ENCODE measurements at places on chromosomes 5 and 9.

DNA sequence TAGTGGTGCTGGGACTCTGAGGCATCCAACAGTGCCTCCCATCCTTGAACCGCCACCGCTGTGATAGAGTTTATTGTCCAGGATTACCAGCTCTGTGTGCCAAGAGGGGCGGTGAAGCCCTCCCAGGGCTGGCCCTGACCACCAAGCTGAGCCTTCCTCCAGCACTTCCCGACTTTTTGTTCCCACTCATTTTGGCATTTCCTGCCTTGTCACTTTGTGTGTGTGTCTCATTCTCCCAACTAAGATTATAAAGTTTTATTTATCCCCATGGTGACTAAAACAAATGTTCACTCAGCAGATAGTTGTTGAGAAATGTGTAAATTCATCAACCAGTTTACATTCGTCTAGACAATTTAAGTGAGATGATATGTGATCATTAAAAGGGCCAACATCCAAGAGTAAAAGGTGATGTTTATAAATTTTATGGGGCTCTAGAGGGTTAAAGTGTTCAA, 2.5 kb downstream of the F2R start:
- no peak for DNase-seq

- no peak for DNase-seq
Observed at GRCh38 chr9:16453390-16453789, 417.1 kb downstream of the BNC2 start.

- DNase-seq = no peak
Observed at GRCh38 chr9:7273575-7273974, 515.8 kb downstream of the KDM4C start.

GRCh38 chr9:98536542-98537173, 172.1 kb downstream of the GABBR2 start:
- peak; percentile 4 for DNase-seq

DNA sequence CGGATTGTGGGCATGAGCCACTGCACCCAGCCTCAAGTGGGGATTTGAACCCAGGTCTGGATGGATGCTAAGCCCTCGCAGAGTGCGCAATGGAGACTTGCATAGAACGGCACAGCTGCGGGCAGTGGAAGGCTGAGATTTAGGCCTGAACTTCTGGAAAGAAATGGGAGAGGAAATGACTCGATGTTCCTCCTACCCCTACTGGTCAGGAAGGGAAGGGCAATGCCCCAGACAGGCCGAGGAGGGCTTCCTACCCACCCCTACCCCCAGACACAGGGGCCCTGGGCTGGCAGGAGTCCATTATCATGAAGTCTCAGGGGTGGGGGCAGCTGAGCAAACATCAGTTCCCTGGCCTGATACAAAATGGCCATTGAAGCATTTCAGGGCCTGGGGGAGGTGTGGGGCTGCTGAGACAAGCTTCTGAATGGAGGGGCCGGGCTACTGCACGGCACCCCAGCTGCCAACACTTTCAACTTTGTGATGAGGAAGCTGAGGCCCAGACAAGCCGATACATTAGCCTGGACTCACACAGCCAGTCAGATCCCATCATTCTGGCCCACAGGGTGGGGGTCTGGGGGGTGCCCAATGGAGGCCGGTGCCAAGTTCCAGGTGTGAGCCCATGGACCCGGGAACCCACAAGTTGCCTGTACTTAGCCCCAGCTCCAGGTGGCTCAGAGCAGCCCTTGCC, 13.5 kb upstream of the WDR38 start:
- DNase-seq = no peak

- no peak for DNase-seq
Observed at GRCh38 chr5:39639618-39640089, 214.9 kb upstream of the DAB2 start.

GRCh38 chr9:73609381-73609780, 457.7 kb downstream of the ANXA1 start:
- no peak for DNase-seq

- DNase-seq = no peak
Observed at GRCh38 chr9:34176089-34176488, 2.8 kb upstream of the UBAP1 start.

DNA sequence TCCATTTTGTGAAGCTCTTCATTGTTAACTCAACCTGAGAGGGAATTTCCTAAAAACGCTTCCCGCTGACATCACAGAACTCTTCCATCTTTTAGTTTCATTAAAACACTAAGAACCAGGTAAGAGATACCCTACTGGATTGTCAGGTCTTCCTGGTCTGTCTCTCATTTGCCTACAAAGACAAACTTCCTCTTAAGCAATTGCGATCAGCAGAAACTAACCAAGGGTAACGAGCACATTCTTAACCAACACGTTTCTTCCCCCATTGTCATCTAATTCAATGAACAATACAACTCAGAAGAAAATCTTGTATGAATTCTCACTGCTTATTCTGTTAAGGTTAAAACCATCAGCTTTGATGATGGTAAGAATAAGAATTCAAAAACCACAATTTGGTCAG, 6.6 kb downstream of the FBXW11 start:
- DNase-seq = no peak

GRCh38 chr5:136028782-136029742, at the start of gene TGFBI:
Gene TGFBI (plus strand): TSS chr5:136028988. CDS start chr5:136029056, 68 bp downstream.
- peak; percentile 26 for DNase-seq

- no peak for DNase-seq
Observed at GRCh38 chr5:167819406-167819805, 472.0 kb upstream of the WWC1 start.

GRCh38 chr9:33011831-33012230, 10.4 kb upstream of the APTX start:
- DNase-seq = no peak

DNA sequence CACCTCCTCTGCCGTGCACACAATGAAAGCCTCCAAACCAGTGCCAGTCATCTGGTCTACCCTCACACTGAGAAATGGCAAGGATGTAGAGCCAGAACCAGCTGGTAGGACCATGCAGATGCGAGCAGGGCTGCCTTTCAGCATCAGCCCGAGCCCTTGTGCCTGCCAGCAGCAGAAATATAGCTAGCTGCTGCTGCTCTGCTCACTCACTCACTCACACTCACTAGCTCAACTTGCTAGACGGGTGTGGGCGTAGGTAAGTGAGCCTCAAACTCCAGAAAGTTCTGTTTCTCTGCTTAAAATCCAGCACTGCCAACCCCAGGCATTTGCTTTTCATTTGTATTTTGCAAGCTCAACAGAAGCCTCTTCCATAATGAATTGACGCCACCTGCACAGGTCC, 114.0 kb downstream of the DRD1 start:
- DNase-seq = no peak

DNA sequence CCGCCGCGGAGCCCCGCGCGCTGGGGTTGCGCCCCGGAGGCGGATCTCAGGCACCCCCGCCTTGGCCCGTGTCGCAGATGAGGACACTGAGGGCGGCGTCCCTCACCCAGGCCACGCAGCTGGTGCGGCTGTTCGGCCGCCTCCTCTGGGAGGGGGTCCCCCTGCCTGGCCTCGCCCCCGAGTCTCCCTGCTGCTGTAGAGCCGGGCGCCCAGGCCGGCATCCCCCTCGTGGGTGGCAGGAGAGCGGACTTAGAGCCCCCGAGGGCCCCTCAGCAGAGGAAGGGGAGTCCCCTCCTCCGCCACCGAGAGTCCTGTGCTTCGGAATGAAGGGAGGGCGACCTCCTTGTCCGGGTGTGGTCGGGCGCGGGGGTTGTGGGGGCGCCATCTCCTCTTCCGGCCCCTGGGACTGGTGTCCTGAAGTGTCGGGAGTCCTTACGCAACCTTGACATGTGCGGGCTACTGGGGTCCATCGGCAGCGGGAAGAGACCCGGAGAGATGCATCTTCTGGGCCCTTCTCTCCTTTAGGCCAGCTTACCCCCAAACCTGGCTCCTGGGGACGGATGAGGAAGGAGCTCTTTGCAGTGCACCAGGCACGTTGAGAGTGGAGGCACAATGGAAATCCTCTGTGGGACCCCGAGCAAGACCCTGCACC, 11.7 kb upstream of the EXOSC2 start:
- DNase-seq = peak; percentile 14

GRCh38 chr9:131873891-131874440, 134.1 kb upstream of the RAPGEF1 start:
- no peak for DNase-seq

- DNase-seq = no peak
Observed at GRCh38 chr9:33480106-33480505, 6.4 kb upstream of the NOL6 start.

GRCh38 chr5:65535529-65535987, 27.4 kb downstream of the CENPK start:
- DNase-seq = no peak

GRCh38 chr5:123125962-123126732, 37.1 kb downstream of the PRDM6 start:
- no peak for DNase-seq

GRCh38 chr5:179595916-179596315, 27.6 kb downstream of the HNRNPH1 start:
- DNase-seq = no peak

DNA sequence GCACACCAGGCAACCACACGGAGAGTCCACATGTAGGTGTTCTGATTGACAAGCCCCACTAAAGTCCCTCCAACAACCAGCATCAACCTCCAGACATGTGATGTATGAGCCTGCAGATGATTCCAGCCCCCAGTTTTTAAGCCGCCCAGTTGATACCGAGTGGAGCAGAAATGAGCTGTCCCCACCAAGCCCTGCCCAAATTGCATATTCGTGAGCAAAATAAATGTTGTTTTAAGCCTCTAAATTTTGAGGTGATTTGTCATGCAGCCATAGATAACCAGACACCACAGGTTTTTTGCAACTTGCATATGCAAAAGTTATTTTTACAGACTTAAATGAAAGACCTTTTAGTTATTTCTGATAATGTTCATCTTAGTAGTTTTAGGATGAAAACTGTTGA, 187.7 kb downstream of the PIK3R1 start:
- DNase-seq = no peak

- peak; percentile 75 for DNase-seq
Observed at GRCh38 chr9:33297432-33297831, 7.1 kb downstream of the NFX1 start.

DNA sequence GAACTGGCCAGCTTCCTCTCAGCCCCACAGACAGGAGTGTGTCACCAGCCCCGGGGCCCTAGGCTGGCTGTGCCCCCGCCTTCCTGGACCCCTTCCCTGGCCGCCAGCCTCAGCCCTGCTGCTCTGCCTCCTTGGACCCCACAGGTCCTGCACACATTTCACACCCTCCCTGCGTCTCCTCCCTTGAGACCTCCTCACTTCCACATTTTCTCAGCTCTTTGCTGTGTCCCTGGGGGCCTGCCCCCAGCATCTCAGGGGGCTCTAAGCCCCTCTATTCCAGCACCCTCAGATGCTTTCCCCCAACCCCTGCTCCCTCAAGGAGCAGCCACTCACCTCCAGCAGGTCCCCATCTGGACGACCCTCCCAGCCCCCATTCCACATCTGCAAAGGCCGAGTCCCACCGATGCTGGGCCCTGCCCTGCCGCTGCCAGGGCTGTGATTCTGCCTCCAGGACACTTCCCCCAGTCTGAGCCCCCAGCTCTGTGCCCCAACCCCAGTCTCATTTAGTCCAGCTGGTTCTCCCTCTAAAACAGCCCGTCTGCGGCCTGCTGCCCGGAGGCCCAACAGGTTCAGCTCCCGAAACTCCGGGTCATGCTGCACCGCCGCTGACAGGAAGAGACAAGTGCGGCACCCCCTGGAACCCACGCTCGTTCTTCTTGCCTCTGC, 4.2 kb downstream of the SLC34A3 start:
- no peak for DNase-seq

- DNase-seq = peak; percentile 28
Observed at GRCh38 chr9:79477955-79478771, 93.6 kb upstream of the TLE4 start.

DNA sequence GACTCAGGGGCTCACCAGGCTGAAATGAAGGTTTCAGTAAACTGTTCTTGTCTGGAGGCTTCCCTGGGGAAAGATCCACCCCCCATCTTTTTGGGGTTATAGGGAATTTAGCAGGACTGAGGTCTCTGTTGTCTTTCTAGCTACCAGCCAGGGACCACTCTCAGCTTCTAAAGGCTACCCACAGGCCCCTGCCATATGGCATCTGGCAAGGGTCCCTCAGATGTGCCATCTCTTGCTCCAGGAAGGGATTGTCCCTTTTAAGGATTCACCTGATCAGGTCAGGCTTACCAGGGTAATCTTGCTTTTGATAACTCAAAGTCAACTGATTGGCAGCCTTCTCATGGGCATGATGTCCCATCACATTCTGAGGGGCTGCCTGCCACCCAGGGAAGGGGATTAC, 65.0 kb downstream of the NSUN2 start:
- DNase-seq = no peak

GRCh38 chr9:91755761-91756509, 194.1 kb downstream of the ROR2 start:
- no peak for DNase-seq

GRCh38 chr9:134330590-134330989, 4.3 kb downstream of the RXRA start:
- DNase-seq = no peak

GRCh38 chr5:159605585-159605984, 275.3 kb upstream of the IL12B start:
- no peak for DNase-seq

GRCh38 chr5:143052967-143053682, 282.9 kb downstream of the ARHGAP26 start:
- no peak for DNase-seq

DNA sequence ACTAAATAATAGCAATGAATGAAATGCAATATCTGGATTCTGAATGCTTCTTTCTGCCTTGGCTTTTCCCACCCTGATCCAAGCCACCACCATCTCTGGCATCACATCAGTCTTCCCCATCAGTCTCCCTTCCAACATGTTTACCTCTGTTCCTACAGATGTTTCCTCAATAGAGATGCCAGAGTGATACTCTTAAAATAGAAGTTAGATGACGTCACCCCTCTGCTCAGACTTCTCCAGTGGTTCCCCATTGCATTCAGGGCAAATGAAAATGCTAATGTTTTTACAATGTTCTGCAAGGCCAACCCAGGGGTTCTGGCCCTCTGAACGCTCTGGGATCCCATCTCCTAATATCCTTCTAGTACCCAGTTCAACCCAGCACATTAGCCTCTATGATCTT, 305.8 kb downstream of the TRIM32 start:
- no peak for DNase-seq

GRCh38 chr5:148827723-148828122, 1.3 kb downstream of the ADRB2 start:
- no peak for DNase-seq
